H4 (cell line): ENCODE measurements at places on chromosomes 7 and 10. TPM values are rescaled to one million over a fixed set of nuclear protein-coding genes. Genes with fewer than 3 reads are reported as not detected.

Gene JCAD
- 4.1 and 5.2 TPM in 2 replicates for total RNA-seq

Gene PLXNA4
- 0.16 and 0.19 TPM in 2 replicates for total RNA-seq

DNA sequence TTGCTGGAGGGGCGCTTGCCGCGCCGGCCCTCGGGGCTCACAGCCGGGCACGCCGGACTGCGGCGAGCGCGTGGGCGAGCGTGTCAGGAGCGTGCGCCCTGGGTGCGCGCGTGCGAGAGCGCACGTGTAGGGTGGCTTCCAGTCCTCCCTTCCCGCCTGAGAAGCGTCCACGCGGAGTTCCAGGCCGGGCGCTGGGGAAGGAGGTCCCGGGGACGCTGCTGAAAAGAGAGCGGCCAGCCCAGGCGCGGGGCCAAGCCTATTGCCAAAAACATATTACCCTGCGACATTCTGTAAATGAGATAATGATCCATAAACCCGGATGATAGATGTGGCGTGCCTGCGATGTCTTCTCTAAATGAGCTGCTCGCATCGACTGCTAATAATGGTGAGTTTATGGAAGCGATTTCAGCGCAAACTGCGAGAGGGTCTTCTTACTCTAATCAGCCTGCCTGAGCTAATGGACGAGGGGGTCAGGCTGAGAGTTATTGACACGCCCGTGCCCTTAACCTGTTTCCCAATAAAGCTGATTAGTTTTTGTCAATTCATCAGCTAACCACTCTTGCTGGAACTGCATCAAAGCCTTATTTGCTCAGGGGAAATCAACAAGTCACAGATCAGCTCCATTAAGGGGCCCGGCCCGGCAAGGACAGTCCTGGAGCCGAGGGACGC, 8.0 kb upstream of the MNX1 start:
- no peak for DNase-seq

DNA sequence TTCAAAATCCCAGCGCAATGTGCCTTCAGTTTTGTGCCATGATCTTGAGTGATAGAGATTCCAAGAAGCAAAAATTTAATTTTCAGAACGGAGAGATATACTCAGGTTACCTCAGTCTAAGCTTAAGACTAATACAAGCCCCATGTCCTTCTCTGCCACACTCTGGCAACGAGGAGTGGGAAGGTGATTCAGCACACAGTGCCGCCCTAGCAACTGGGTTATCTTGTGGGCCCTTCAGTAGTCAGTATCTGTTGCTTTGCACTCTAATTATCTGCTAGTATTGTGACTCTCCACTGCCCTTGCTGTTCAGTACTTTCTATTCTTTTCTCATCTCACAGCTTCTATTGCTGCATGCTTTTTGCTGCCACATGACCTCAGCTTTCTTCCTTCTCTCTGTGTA, 39.2 kb upstream of the MKLN1 start:
- DNase-seq: no peak
